ENCODE measurements at places on chromosomes 3 and 15.

DNA sequence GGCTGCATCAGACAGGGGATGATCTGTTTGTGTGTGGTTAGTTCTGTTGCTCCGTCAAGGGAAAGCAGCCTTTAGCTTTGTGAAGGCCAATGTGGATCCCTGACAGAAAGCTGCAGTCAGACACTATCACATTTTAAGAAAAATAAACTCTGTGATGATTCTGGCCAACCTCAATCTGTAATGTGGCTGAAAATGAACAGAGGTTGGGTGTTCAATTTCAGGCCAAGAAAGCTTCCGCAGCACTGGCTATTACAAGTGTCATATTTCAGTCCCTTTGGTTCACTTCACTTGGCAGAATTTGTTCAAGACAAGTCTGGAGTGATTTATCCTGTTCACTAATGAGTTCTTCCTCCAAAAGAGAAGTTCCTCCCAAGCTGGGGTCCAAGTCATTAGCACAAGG is 571.8 kb upstream of the IL12A start:
- DNase-seq: no peak

DNA sequence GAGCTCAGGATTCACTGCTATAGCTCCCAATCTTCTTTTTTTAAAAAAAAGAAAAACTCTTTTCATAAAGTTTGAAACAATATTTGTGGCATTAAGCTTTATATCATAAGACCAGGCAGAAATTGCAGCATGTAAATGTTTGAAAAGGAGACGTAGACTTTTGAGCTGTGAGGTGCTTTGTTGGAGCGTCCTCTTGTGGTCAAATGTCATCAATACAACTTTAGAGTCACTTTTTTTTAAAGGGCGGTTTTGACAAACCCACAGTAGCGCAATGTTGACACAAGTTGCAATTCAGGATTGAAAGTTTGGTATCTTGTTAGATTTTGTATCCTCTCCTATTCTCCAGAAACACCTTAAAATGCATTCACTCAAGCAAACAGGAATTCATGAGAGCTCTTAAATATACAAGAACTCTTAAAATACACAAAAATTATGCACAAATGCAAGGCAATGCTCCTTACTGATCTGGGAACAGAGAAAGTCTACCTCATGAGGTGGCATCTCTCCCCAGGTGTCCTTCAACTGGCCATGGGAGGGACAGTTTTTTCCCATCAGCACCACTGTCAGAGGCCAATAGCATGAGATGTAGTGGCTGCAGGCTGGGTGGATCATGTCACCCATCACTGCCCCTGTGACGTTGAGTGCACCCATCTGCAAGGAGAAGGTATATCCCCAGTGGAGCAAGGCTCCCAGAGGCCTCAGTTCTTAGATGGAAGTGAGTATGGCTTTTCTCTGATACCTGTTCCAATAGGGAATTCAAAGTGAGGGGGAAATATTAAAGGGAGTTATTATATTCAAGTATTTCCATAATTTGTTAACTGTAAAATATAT is 70.7 kb downstream of the ANXA2 start:
- DNase-seq: peak; percentile 41

GRCh38 chr3:171129827-171130226 is 103.3 kb upstream of the SLC2A2 start:
- DNase-seq: peak; percentile 31

DNA sequence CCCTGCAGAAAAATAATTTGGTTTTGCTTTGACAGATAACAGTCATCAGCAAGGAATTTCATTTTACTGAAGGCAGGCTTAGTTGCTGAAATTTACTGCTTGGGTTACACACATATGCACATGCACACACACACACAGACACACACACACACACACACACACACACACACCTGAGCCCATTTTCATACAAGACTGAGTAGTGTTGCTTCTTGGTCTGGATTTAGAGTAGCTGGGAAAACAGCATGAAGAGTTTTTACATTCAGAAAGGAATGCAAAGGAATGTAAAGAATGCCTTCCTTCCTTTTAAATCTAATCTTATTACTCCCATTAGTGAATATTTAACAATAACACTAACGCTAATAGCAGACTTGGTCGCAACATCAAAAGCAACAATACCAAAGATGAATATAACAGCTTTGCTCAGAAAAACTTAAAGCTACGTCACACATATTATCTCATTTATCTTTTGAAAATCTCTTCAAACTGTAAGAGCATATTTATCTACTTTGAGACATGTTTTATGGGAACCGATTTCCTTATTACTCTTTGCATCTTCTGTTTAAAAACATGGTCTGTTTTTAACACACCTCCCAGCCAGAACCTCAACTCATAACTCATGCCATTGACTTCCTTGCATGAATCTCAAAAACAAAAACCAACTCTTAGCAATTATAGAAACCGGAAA is 32.5 kb downstream of the RFTN1 start:
- DNase-seq: peak; percentile 8

DNA sequence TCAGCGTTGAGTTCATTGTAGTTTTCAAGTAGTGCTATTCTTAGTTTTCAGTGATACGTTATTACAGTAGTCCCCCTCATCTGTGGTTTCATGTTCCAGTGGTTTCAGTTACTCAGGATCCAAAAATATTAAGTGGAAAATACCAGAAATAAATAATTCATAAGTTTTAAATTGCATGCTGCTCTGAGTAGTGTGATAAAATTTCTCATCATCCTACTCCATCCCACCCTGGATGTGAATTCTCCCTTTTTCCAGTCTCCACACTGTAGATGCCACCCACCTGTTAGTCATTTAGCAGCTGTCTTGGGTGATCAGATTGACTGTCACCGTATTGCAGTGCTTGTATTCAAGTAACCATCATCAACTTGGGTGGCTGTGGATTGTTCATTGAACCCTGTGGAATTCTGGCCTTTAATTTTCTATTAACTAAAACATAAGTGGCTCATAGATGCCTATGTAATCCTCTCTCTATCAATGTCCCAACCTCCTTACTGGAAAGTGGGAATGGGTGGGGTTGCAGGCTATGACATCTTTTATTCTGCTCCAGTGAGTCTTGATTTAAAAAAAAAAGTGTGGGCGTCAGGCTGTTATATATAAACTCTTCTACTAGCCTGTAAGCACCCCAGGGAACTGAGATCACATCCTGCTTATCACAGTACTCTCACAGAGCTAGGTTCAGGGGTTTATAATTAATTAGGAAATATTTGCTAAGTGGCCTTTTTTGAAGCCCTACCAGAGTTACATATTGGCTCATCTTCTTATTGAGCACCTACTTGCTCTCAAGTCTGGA is 97.5 kb downstream of the CFAP20DC start:
- DNase-seq: no peak
